ENCODE measurements at places on chromosomes 1 and 21.
A peak's percentile ranks its signal among the peaks of the same experiment; 100 is the strongest.

DNA sequence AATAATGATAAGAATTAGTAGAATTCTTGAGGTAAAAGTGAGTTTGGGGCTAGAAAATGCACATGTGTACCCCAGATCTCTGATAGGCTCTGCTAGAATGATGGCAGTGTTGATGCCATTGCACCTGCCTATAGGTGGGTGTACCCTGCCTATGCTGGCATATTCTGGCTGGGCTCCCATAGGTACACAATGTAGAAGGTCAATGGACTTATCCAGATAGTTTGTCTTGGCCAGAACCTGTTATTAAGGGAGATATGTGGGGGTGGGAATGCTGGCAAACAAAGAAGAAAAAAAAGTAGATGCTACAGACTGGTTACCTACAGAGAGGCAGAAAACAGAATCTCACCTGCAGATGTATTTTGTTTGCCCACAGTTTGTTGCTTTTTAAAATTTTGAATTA, 14.1 kb upstream of the KLHDC8A start:
- no peak overlapping the region for H3K27ac ChIP-seq
- H3K27me3 ChIP-seq = no peaks in the 10 kb centered on the region
- H3K36me3 ChIP-seq = no peaks in the 10 kb centered on the region
- H3K4me1 ChIP-seq = no peaks in the 10 kb centered on the region
- peak; percentile 58 for DNase-seq
- H3K4me3 ChIP-seq = no peak overlapping the region

GRCh38 chr1:192224396-192224795, 66.1 kb downstream of the RGS18 start:
- no peak overlapping the region for H3K27ac ChIP-seq
- H3K4me3 ChIP-seq = no peak overlapping the region
- no peak for DNase-seq

DNA sequence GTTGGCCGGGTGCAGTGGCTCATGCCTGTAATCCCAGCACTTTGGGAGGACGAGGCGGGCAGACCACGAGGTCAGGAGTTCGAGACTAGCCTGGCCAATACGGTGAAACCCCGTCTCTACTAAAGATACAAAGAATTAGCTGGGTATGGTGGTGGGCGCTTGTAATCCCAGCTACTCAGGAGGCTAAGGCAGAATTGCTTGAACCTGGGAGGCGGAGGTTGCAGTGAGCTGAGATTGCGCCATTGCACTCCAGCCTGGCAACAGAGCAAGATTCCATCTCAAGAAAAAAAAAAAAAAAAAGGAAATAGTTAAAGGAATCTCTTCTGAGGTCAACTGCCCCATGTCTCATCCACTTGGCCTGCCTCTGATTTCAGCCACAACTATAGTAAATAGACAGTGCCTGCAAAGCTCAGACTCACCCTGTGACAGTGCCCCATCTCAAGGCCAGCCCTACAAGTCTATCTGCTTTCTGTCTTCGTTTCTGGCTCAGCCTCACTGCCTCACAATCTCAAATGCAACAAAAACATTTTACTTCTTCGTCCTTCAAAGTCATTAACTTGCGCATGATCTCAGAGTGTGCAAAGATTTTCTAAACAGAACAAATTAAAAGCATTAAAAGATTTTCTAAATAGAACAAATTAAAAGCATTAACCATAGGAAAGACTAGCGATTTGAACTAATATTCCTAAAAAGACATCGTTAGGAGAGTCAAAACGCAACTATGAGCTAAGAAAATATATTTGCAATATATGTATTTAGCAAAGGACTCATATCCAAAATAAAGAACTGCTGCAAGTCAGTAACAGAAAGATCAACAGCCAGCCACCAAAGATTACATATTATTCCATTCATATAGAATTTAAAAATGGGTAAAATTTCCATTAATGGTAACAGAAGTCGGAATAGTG, 65.0 kb upstream of the PRDX6 start:
- H3K36me3 ChIP-seq = no peaks in the 10 kb centered on the region
- no peak for DNase-seq
- H3K4me3 ChIP-seq = no peak overlapping the region
- H3K27ac ChIP-seq = no peak overlapping the region

DNA sequence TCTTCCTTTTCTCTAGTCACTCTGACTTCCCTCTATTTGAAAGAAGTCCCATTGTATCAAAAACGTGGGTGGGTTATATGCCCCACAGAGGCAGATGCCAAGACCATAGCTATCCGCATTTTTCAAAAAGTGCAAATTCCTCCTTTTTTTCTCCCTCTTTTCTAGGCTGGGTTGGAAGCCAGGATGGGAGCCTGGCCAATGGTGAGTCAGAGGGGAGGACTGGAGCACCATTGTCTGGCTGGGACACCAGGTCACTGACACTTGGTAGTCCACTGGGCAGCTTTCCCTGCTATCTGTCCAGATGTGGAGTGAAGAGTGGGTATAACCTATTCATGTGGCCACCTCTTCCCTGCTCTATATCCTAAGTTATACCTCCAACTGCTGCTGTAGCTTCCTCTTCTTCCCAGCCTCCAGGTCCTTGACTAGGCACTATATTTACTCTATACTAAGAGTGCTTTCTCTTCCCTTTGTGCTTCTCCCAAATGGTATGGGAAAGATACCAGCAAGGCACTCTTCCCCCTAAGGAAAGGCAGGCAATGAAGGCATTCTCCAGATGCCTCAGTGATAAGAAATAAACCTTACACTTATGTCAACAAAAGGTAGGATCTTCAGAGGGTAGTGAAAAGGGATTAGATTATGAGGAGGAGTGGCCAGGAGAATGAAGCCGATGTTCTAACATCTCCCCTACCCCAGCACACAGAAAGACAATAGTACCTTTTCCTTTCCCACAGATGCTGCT, 12.9 kb downstream of the PI4KB start:
- peaks cover 4% of the 10 kb centered on the region for H3K36me3 ChIP-seq
- H3K4me1 ChIP-seq = peaks cover 7% of the 10 kb centered on the region
- H3K4me3 ChIP-seq = no peak overlapping the region
- H3K27ac ChIP-seq = no peak overlapping the region
- H3K27me3 ChIP-seq = no peaks in the 10 kb centered on the region

- H3K27me3 ChIP-seq = no peaks in the 10 kb centered on the region
- peaks cover 23% of the 10 kb centered on the region for H3K36me3 ChIP-seq
- peak overlapping the region; percentile 49 for H3K4me3 ChIP-seq
- H3K4me1 ChIP-seq = no peaks in the 10 kb centered on the region
- DNase-seq = peak; percentile 86
- peak overlapping the region; percentile 67 for H3K27ac ChIP-seq
Observed at GRCh38 chr1:180954005-180954800, 41.5 kb downstream of the KIAA1614 start.

- no peak overlapping the region for H3K4me3 ChIP-seq
- H3K36me3 ChIP-seq = peaks cover 26% of the 10 kb centered on the region
- no peaks in the 10 kb centered on the region for H3K27me3 ChIP-seq
- no peak overlapping the region for H3K27ac ChIP-seq
- DNase-seq = no peak
Observed at GRCh38 chr1:202439308-202439707, 90.8 kb downstream of the PPP1R12B start.

DNA sequence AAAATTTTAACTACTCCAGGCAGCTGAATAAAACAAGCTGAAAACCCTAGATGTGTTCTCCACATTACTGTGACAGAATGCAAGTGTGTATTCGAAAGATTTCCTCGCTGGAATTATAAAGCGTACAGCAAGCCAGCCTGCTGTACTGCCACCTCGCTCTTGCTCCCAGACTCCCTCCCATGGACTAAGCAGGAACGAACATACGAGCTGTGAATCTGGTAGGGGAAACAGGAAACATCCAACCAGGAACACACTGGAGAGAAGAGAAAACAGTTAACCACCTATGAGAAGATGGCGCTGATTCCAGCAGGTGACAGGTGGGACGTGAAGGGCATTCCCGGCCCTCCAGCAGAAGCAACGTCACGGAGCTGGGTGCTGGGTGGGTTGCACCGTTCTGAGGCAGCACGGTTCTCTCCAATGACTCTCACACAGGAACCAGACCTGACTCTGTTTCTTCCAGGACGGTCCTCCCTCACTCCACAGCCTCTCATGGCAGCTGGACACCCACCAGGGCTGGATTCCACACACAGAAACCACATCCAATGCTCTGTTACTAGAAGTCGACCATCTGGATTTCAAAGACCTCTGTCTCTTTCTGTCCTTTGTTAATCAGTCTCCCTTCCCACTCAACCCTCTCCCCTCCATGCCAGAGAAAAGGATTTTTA, 219.2 kb downstream of the RERE start:
- H3K27me3 ChIP-seq = no peaks in the 10 kb centered on the region
- H3K27ac ChIP-seq = peak overlapping the region; percentile 43
- no peak overlapping the region for H3K4me3 ChIP-seq
- peaks cover 20% of the 10 kb centered on the region for H3K36me3 ChIP-seq
- peaks cover 6% of the 10 kb centered on the region for H3K4me1 ChIP-seq

- no peak for DNase-seq
- peaks cover 2% of the 10 kb centered on the region for H3K27me3 ChIP-seq
- H3K4me1 ChIP-seq = peaks cover 3% of the 10 kb centered on the region
- no peaks in the 10 kb centered on the region for H3K36me3 ChIP-seq
- H3K4me3 ChIP-seq = no peak overlapping the region
Observed at GRCh38 chr1:175600721-175601440, 142.5 kb downstream of the TNR start.

GRCh38 chr1:41232305-41232704, 9.8 kb downstream of the SCMH1 start:
- no peaks in the 10 kb centered on the region for H3K36me3 ChIP-seq
- no peak overlapping the region for H3K4me3 ChIP-seq
- peak; percentile 70 for DNase-seq
- no peak overlapping the region for H3K27ac ChIP-seq
- H3K4me1 ChIP-seq = peaks cover 2% of the 10 kb centered on the region
- no peaks in the 10 kb centered on the region for H3K27me3 ChIP-seq

GRCh38 chr1:179953974-179954492, 577 bp upstream of the CEP350 start:
- DNase-seq = no peak
- H3K36me3 ChIP-seq = no peaks in the 10 kb centered on the region
- no peaks in the 10 kb centered on the region for H3K27me3 ChIP-seq
- peak overlapping the region; percentile 94 for H3K27ac ChIP-seq
- peak overlapping the region; percentile 65 for H3K4me3 ChIP-seq

- no peaks in the 10 kb centered on the region for H3K27me3 ChIP-seq
- no peaks in the 10 kb centered on the region for H3K4me1 ChIP-seq
- no peak overlapping the region for H3K27ac ChIP-seq
- H3K4me3 ChIP-seq = no peak overlapping the region
Observed at GRCh38 chr1:9420835-9421532, 118.3 kb upstream of the SLC25A33 start.

DNA sequence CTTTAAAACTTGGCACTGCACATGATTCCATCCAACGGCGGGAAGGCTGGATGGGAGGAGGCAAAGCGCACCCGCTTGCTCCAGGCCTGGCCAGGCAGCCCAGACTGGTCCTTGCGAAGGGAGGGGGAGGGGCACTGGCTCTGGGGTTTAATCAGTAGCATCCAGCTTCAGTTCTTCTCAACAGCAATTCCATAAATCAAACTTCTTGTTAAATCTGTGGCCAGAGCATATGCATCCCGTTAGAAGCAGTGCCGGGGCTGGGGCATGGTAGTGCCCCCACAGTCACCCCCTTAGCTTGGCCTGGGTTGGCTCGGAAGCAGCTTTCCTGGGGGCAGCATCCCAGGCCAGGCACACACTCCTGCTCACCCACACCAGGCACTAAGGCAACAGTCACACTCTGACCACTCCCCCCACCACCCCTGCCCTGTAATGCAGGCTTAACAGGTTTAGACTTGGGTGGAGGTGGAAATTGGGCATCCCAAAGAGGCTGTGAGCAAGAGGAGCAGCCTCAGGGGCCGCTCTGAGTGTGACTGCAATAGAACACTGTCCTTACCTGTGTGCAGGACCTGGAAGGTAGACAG, 94.1 kb upstream of the CASZ1 start:
- no peaks in the 10 kb centered on the region for H3K36me3 ChIP-seq
- no peak for DNase-seq
- peaks cover 12% of the 10 kb centered on the region for H3K27me3 ChIP-seq
- peaks cover 7% of the 10 kb centered on the region for H3K4me1 ChIP-seq

GRCh38 chr1:54404939-54405897, 976 bp downstream of the SSBP3 start:
- H3K27me3 ChIP-seq = no peaks in the 10 kb centered on the region
- peaks cover 17% of the 10 kb centered on the region for H3K4me1 ChIP-seq
- peak overlapping the region; percentile 86 for H3K4me3 ChIP-seq
- H3K27ac ChIP-seq = no peak overlapping the region
- H3K36me3 ChIP-seq = peaks cover 4% of the 10 kb centered on the region

DNA sequence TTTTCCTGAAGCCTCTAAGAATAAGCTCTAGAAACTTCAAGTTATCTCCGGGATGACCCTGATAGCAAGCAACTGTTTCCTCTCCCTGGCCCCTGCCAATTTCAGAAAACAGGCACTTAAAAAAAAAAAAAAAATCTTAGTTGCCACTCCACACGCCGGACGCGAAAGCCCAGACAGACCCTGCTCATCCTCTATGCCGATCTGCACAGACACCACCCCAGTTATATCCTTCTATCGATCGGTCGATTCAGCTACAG, 1.7 kb downstream of the ANP32E start:
- H3K27me3 ChIP-seq = no peaks in the 10 kb centered on the region
- peak overlapping the region; percentile 87 for H3K27ac ChIP-seq
- H3K4me1 ChIP-seq = peaks cover 7% of the 10 kb centered on the region
- H3K4me3 ChIP-seq = peak overlapping the region; percentile 83

- H3K36me3 ChIP-seq = no peaks in the 10 kb centered on the region
- no peak overlapping the region for H3K4me3 ChIP-seq
- DNase-seq = no peak
- H3K27me3 ChIP-seq = no peaks in the 10 kb centered on the region
Observed at GRCh38 chr1:116262207-116262994, 110.6 kb upstream of the ATP1A1 start.

- H3K4me1 ChIP-seq = no peaks in the 10 kb centered on the region
- H3K36me3 ChIP-seq = no peaks in the 10 kb centered on the region
- H3K27me3 ChIP-seq = no peaks in the 10 kb centered on the region
- H3K4me3 ChIP-seq = no peak overlapping the region
- peak; percentile 59 for DNase-seq
Observed at GRCh38 chr1:116817582-116818064, 63.4 kb downstream of the CD2 start.

DNA sequence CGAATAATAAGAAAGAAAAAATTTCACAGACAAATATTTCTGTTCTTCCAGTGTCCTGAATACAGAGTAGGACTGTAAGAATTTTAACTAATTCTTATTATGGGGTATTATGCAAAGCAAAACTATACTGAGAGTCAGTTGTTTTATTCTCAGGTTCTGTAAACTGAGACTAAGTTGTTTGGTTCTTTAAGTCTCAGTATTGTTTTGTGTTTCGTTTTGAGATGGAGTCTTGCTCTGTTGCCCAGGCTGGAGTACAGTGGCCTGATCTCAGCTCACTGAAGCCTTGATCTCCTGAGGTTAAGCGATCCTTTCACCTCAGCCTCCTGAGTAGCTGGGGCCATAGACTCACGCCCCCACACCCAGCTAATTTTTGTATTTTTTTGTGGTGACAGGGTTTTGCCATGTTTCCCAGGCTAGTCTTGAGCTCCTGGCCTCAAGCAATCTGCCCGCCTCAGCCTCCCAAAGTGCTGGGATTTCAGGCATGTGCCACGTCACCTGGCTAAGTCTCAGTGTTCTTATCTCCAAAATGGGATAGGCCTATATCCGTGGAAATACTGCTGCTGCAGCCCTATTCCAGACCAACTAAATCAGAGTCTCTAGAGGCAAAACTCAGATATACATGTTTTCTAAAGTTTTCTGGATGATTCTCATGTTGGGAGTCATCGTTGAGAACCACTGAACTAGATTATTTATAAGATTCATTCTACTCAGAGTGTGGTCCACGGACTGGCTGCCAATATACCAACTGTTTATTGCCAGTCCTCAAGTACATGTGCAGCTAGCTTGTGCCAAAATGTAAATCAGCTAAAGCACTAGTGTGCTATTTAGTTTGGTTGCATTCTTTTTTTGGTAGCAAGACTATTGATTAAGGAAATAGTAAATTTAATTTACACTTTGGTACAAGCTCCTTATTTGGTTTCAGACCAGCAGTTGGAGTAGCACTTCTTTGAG, 116.6 kb downstream of the HS2ST1 start:
- DNase-seq = no peak
- H3K36me3 ChIP-seq = no peaks in the 10 kb centered on the region
- no peak overlapping the region for H3K27ac ChIP-seq
- H3K4me1 ChIP-seq = no peaks in the 10 kb centered on the region
